ENCODE measurements at places on chromosomes 3 and 15. TPM values are rescaled to one million over a fixed set of nuclear protein-coding genes. Genes with fewer than 3 reads are reported as not detected.

DNA sequence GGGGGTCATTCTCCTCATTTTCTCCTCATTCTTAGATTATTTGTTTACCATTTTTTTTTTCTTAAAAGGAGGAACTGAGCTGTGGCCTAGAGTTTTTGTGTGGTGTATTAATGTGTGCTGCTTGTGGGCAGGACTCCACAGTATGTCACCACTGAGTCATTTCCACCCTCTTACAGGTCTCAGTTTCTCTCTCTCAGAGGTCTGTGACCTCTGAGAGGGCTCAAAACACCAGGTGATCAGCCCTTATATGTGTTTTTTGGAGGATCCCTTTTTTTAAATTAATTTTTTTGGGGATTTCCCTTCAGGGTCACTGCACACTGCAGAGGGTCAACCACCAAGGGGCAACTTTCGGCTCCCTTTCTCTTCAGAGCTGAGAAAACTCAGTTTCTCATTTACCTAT is 166.4 kb downstream of the SUCNR1 start:
- no peak for DNase-seq

- no peak for DNase-seq
Measured at GRCh38 chr3:33122991-33123390, 9.2 kb downstream of the CRTAP start.

DNA sequence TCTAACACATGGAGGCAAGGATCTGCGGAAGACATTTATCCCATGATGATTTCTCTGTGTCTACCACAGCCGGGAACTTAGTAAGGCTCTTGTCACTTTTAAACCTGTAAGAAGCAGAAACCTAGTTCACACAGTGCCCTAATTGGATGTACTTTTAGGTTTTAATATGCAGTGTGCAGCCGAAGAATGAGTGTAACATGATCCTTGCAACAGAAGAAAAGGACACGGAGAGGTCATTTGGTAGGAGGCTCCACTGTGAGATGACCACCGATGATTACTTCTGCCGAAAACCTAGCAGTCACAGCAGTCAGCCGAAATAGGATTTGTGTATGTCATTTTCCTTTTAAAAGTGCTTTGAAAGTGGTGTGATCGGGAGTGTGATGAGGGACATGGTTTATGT is 6.8 kb downstream of the CACNA1D start:
- no peak for DNase-seq

ACSBG1 gene
- total RNA-seq, result 0.07 TPM

DNA sequence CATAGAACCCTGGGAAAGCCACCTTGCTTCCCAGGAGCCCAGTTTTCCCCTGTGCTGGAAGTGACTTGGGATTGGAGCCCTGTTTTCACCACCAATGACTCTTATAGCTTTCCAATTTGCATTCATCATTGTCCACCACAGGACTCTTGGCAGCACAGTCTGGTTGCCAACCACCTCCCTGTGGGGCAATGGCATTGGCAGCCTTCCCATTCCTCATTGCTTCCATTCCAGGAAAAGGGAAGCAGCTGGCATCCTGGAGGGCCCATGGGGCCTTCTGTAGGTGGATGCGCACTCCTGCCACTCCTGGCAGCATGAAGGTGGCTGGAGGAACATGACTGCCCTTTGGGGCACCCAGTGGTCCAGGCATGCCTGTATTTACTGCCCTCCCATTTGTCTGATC is 57.7 kb downstream of the FEM1B start:
- no peak for DNase-seq

- DNase-seq, result no peak
Measured at GRCh38 chr3:59782664-59783063, 732.8 kb upstream of the CFAP20DC start.

DNA sequence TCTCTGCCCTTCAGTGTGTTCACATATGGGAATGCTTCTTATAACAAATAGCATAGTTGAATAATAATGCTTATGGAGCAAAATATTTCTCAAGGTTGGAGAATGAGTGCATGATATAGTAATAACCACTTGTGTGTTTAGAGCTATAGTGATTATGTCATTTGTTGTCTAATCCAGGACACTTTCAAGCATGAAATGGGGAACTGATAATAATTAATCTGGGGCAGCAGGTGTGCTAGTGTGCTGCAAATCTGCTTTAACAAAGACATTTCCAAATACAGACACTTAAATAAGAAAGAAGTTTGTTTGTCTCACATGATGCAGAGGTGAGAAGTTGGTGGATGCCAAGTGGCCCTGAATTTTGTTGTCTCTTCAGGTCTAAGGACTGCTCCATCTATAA is 579.3 kb upstream of the GRM7 start:
- DNase-seq, result no peak

DNA sequence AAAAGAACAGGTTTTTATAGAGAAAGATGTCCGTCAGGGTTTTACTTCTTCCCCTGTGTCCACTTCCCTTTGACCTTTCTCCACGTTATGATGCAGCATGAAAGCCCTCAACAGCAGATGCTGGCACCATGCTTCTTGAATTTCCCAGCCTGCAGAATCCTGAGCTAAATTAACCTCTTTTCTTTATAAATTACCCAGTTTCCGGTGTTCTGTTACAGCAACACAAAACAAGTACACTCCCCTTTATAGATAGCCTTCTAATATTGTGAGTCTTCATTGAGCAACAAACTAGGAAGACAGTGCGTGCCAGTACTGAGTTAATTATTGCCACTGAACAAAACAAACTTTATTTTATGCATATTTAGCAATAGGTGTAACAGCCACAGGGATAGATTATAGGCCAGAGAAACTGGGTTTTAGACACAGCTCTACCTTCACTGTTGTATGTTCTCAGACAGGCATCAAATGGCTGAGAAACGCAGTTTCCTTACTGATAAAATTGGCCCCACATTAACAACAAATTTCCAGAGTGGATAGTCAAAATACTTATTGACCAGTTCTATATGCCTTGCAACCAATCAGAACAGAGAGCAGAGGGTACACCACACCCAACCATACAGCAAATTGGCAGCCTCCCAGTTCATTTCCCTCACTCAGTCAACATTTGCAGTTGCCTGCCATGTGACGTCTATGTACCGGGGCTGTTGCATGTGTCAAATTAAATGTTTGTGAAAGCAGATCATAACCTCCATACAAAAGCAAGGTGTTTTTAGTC is 14.4 kb upstream of the TBL1XR1 start:
- no peak for DNase-seq

- DNase-seq, result no peak
Measured at GRCh38 chr15:29141308-29142128, 128.1 kb downstream of the NSMCE3 start.

- no peak for DNase-seq
Measured at GRCh38 chr3:25820366-25820765, 30.5 kb downstream of the OXSM start.

CCR9 gene
- 0.44 TPM for total RNA-seq

- DNase-seq, result peak; percentile 73
Measured at GRCh38 chr3:52144034-52144795, 10.0 kb downstream of the POC1A start.

GRCh38 chr3:188673646-188674186 is 498.1 kb upstream of the TPRG1 start:
- DNase-seq, result no peak

DNA sequence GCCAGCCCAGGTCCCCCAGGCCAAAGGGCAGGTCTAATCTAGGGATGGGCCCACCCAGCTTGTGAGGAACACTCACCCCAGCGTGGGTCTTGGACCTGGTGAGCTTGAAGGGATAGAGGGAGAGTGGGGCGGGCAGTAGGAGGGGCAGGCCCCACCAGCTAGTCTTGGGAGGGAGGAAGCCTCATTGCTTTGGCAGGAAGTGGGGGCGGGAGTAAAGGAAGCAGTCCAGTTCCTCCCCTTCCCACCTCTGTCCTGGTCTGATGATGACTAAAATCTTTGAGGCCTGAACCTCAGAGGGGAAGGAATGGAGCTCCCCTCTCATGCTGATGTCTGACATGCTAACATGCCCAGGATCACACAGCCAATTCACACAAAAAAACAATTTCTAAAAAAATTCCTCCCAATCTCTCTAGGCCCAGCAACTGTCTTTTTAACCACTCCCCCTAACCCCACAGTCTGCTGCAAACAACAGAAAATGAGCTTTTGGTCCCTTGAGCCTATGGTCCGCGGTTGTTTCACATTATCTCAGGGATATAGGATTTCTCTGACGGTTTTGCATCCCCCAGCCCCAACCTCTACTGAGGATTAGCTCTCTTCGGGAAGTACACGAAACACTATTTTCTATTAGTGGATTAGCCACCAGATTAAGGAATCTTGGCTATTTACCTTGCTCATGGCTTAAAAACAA is 30.7 kb upstream of the DUSP7 start:
- DNase-seq, result no peak

B3GNT5 gene
- total RNA-seq, result 0.37 TPM

GUCA1C gene
- not detected for total RNA-seq

DNA sequence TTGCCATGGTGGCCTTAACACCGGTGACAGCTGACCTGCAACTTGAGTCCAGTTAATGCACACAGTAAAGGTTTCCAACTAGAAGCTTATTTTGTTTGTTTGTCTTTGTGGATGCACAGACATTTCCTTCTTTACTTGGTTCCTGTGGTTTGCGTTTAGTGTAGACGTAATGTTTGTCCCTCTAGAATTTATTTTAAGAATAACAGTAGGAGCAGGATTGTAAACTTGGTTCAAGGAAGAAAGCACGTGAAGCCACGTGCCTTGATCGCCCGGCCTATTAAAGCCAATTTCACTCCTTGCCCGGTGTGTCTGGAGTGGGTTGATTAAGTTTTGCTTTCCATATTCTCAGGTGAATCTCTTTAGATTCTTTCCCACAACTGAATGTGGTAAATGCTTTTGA is 263.2 kb upstream of the C2CD4B start:
- DNase-seq, result no peak

DNA sequence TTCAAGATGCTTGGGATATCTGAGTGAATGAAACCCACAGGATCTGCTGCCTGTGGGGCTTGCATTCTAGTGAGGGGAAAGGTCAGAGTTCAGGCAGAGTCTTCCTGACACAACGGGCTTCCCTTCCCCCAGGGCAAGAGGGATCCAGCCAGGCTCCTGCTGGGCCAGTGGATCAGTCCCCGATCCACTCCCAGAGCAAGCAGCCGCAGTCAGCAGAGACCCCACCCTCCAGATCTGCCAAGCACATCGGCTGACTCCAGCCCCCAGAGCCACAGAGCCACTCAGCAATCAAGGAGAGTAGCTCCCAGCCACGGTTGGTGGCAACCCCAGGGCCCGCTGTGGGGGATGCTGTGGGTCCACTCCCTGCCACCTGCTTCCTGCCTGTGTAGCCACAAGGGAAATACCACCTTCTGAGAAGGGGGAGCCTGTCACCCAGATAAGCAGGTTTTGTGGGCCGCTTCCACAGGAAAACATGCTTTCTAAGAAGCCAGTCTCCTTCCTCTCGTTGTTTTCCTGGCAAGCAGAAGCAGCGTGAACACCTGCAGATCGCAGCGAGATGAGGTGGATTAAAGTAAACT is 44.9 kb downstream of the CPN2 start:
- peak; percentile 51 for DNase-seq

ATP10A gene
- total RNA-seq, result not detected

GRCh38 chr3:186682812-186683211 is 17.0 kb downstream of the HRG start:
- DNase-seq, result no peak

- no peak for DNase-seq
Measured at GRCh38 chr3:128490915-128491690, 1.9 kb downstream of the GATA2 start.
